ENCODE measurements at places on chromosomes 4 and X.

DNA sequence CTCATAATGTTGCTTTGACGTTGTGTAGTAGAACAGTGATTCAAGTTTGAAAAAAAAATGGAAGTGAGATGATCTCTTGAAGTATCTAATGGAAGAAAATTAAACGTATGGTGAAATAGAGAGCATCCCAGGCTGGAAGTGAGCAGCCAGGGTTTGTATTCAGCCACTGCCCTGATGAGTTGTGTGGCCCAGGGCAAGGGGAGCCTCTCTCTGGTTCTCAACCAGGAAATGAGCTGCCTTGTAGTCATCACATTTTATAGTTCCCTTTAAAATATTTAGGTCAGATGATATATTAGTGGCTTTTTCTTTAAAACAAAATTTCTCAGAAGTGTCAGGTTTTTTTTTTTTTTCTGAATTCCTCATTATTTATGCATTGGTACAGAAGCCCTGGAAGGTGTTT is 150.3 kb downstream of the GPAT3 start:
- DNase-seq, result no peak

GRCh38 chr4:181427076-181427475 is 816.1 kb upstream of the TENM3 start:
- DNase-seq, result no peak

GRCh38 chrX:68941385-68941952 is 112.6 kb downstream of the EFNB1 start:
- no peak for DNase-seq

DNA sequence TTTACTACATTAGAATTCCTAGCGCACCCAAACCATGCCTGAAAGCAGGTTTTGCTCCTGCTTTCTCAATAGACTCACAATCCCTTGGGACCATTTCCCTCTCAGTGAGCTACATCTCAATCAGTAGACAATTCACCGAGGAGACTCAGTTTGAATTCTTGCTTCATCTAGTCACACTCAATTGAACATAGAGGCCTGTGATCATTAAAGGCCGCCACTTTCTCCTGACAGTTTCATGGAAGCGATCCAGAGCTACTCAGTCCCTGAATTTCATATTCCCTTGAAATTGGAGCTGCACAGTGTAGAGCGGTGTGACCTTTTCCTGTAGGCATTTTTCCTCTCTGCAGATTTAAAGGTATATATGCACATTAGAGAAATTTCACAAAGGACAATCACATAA is 193.9 kb upstream of the SPOCK3 start:
- DNase-seq, result no peak

- DNase-seq, result no peak
Measured at GRCh38 chr4:94623126-94623911, 134.4 kb upstream of the BMPR1B start.

GRCh38 chrX:150581093-150581775 is 12.8 kb downstream of the MTM1 start:
- no peak for DNase-seq

GRCh38 chr4:122796801-122797404 is 29.7 kb upstream of the FGF2 start:
- no peak for DNase-seq

DNA sequence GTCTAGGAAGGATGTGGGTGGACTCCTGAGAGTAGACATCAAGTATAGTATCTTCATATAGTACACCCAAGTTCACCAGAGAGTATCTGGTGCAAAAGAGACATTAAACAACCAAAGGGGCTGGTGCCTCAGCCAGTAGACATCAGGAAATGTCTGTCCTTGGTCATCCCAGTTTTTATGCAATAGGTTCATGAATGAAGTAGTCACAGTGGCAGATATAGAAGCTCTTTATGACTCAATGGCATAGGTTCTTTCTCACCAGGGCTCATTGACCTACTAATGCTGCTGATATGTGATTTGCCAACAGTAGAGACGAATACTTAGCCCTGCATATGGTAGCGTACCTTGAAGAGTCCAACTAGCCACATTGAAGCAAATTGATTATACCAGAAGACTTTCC is 45.0 kb upstream of the CCDC149 start:
- no peak for DNase-seq

- DNase-seq, result no peak
Measured at GRCh38 chrX:48834383-48834709, 1.1 kb downstream of the PCSK1N start.

- DNase-seq, result no peak
Measured at GRCh38 chrX:41732260-41732659, 8.3 kb downstream of the GPR82 start.

GRCh38 chrX:30734782-30735181 is 81.6 kb downstream of the GK start:
- no peak for DNase-seq

GRCh38 chrX:123962006-123962467 is 531 bp downstream of the STAG2 start:
- DNase-seq, result no peak

DNA sequence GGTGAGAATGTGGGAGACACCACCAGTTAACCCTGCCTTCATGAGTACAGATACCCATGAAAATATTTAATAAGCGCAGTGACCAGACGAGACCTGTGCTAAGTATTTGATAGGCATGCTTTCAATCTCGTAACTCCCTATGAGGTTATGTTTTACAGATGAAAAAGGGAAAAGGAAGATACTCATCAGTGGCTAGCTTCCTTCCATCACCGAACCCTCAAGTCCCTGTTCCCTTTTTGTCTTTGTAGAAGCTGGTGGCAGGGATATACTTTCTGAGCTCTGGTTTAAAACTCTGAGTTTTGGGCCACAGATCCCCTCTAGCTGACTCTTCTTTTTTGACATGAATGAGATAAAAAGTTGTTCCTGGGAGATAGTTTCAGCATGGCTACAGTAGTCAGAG is 26.3 kb downstream of the AFF1 start:
- no peak for DNase-seq

DNA sequence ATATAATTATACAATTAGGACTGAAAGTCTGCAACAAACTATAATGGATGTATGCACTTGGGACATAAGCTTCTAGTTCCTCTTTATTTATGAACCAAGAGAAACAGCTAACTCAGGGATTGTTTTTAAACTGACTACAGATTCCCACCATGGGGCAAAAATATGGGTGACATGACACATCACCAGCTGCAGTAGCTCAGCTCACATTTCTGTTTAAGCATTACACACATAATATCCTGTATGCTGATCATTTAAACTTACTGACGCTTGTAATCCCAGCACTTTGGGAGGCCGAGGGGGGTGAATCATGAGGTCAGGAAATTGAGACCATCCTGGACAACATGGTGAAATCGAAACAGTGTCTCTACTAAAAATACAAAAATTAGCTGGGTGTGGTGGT is 11.5 kb downstream of the FGB start:
- DNase-seq, result no peak

DNA sequence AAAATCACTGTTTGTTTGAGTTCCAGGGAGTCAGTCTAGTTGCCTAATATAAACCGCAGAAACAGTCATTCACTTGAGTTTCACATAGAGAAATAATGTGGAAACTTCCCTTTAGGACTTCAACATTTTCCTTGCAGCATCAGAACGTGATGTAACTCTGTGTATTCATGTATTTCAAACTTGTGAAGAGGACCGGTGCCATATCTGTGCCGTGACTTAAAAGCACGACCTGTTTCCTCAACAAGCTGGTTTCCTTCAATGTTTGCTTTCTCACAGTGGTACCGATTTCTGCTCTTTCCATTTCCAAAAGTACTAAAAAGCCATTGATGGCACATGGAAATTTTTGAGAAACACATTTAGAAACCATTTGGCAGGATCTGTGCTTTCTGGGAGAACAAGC is 166.6 kb upstream of the RAPGEF2 start:
- DNase-seq, result no peak

DNA sequence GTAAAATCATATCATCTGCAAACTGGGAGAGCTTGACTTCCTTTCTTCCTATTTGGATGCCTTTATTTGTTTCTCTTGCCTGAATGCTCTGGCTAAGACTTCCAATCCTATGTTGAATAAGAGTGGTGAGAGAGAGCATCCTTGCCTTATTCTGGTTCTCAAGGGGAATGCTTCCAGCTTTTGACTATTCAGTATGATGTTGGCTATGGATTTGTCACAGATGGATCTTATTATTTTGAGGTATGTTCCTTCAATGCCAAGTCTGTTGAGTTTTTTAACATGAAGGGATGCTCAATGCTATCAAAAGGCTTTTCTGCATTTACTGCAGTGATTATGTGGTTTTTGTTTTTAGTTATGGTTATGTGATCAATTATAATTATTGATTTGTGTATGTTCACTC is 2144.6 kb upstream of the TENM3 start:
- DNase-seq, result no peak

DNA sequence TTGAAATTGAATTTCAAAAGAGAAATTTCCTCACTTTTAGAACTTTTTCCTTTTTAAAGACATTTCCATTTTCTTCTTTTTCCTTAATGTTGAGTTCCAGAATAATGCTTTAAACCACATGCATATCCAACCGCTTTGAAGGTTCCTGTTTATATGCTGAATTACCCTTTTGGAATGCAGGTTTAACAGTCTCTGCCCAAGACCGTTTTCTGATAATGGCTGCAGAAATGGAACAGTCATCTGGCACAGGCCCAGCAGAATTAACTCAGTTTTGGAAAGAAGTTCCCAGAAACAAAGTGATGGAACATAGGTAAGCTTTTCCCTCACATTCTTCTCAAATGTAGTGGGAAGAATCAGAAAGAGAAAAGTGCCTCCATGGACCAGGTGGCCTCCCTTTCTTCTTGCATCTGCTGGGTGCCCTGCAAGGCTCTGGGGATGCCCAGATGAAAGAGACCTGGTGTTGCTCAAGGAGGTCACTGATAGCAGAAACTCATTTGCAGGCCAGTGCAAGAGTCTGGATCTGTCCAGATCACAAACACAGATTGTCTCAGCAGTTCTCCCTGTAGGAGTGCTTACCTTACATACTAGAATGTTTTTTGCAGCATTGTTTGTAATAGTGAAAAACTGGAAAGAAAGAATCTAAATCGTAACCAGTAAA is 42.9 kb downstream of the MOSPD2 start:
- DNase-seq, result no peak

- DNase-seq, result no peak
Measured at GRCh38 chr4:165724786-165725185, 148.3 kb upstream of the TLL1 start.

- no peak for DNase-seq
Measured at GRCh38 chr4:78722878-78723277, 53.3 kb upstream of the BMP2K start.

- DNase-seq, result no peak
Measured at GRCh38 chr4:81930506-81931238, 443.1 kb downstream of the HNRNPD start.

DNA sequence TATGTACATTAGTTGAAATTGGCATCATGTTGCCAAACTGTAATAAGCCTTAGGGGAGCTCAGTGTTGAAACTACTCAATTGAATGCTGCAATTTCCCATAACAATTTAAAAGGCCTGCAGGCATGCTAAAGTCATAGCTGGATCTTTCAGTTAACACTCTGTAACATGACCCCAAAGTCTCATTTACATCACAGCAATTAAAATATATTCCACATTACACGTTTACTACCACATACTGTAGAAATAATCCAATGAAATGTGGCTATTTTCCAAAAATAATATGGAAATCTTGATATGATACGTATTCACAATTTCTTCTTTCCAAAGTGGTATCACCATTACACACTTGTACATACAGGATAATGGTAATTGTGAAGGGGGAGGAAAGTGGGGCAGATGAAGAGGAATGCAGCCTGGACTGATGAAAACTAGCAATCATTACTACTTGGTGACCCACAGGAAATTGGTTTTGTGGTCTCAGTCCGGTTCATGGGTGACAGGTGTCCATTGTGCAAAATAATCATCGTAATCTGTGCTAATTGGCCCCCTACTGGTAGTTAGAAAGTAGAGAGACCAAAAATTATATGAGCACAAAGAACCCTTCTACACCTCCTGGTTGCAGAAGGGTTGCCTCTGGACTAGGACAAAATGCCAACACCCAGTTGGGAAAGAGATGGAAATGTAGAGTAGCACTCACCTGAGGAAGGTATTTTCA is 63.7 kb downstream of the TENM3 start:
- no peak for DNase-seq

Data from left ventricle myocardium inferior (tissue), 1 donor.